ENCODE measurements at places on chromosomes 12 and 14. TPM values are rescaled to one million over a fixed set of nuclear protein-coding genes. Genes with fewer than 3 reads are reported as not detected.

The PMCH gene
- total RNA-seq: 0.57 TPM

DNA sequence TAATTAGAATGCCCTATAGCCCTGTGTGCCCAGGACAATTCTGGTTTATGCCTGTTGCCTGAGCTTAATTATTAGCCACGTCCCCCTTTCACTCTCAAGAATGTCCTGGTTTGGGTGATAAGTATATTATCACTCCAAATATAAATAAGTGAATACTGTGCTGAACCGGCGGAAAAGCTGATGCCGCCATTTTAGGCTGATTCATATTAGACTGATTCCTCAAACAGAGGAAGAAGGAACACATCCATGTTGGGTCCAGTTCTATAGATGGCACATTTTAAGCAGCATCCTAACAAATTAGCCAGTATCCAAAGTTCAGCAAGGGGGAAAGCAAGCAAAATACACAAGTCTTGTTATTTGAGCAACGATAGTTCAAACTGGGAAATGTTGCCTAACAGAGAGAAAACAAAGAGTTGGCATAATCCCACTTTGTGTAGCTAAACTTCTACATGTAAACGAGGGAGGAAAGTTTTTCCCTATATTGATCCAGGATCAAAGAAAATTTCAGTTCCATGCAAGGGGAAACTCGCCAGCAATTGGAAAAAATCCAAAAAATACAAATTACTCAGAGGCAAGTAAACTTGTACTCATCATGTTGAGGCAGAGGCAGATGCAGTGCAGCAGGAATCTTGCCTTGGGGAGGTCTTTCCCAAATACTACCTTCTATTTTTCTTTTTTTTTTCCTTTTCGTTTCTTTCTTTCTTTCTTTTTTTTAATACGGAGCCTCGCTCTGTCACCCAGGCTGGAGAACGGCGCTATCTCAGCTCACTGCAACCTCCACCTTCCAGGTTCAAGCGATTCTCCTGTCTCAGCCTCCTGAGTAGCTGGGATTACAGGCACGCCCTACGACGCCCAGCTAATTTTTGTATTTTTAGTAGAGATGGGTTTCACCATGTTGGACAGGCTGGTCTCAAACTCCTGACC, 96.2 kb downstream of the ITPR2 start:
- H3K27me3 ChIP-seq: no peaks in the 10 kb centered on the region
- H3K4me3 ChIP-seq: no peak overlapping the region
- H3K36me3 ChIP-seq: peaks cover 26% of the 10 kb centered on the region

The ZNF891 gene
- total RNA-seq: 1.9 TPM

- H3K27me3 ChIP-seq: no peaks in the 10 kb centered on the region
- H3K36me3 ChIP-seq: no peaks in the 10 kb centered on the region
Observed at GRCh38 chr12:78177298-78177697, 346.6 kb downstream of the NAV3 start.

DNA sequence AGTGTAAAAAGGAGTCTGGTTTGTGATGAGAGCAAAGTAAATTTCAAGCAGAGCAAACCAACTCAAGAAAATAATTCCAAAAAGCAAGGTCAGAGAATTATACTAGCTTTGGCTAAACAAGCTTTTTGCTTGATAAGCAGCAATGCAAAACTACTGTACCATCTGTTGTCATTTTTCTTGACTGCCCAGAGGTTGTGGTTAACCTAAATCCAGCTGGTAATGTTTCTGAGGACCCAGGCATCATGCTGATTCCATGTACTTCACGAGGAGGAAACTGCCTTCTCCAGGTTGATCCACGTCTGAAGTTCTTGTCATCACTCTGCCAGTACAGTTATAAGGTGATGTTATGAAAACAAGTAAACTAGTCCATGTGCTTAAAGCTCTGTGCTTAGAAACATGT, 185.2 kb downstream of the ACSS3 start:
- DNase-seq: no peak
- no peaks in the 10 kb centered on the region for H3K27me3 ChIP-seq
- H3K27ac ChIP-seq: no peak overlapping the region
- H3K4me3 ChIP-seq: no peak overlapping the region
- no peaks in the 10 kb centered on the region for H3K36me3 ChIP-seq

GRCh38 chr14:64159588-64159987, 134.6 kb downstream of the ESR2 start:
- peaks cover 7% of the 10 kb centered on the region for H3K36me3 ChIP-seq
- H3K27ac ChIP-seq: no peak overlapping the region
- no peaks in the 10 kb centered on the region for H3K4me1 ChIP-seq
- no peak overlapping the region for H3K4me3 ChIP-seq

The AMIGO2 gene
- total RNA-seq: 15.1 TPM

GRCh38 chr12:131894981-131895639, 688 bp downstream of the ULK1 start:
- H3K27ac ChIP-seq: peak overlapping the region; percentile 55
- peaks cover 12% of the 10 kb centered on the region for H3K4me1 ChIP-seq
- peaks cover 4% of the 10 kb centered on the region for H3K36me3 ChIP-seq
- DNase-seq: no peak
- H3K4me3 ChIP-seq: peak overlapping the region; percentile 78

DNA sequence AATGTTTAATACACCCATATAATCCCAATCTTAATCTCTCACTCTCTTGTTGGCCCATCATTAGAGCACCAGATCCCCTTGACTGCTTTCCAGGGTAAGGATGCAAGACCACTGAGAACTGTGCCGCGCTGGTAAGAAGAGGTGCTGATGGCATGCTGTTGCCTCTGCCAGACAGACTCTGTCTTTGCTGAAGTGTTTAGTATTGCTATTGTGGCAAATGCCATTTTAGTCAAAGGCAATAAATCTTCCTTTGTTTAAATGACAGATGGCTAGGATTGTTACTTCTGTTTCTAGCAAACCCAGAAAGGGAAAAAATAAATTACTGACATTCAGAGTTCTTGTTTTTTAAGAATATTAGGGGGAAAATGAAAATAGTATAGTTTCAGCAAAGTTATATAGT, 152.3 kb downstream of the MON2 start:
- H3K36me3 ChIP-seq: peaks cover 1% of the 10 kb centered on the region
- no peaks in the 10 kb centered on the region for H3K27me3 ChIP-seq
- no peak overlapping the region for H3K27ac ChIP-seq
- no peak overlapping the region for H3K4me3 ChIP-seq
- no peak for DNase-seq

DNA sequence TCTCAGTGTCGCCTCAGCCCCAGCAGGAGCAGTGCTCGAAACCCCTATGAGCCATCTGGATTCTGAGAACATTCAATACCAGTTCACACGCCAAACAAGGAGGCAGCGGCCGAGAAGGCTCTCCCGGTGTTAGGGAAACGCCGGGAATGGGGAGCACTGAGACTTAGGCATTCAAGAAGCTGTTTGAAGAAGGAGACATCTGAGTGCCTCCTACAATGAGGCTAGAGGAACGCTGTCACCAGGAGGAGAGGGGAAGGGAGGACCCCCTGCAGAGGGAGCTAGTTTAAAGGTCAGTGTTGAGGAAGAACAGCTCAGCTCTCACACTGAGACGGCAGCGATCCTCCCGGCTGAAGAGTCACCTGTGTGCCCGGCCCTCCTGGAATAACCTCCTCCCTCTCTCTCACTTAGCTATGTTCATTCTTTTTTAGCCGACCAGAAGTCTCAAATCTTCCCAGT, 69.9 kb downstream of the SERPINA3 start:
- no peak for DNase-seq
- H3K27ac ChIP-seq: no peak overlapping the region
- no peaks in the 10 kb centered on the region for H3K4me1 ChIP-seq
- H3K27me3 ChIP-seq: peaks cover 3% of the 10 kb centered on the region
- H3K4me3 ChIP-seq: no peak overlapping the region

GRCh38 chr12:95371571-95371970, 102.4 kb upstream of the METAP2 start:
- no peak overlapping the region for H3K27ac ChIP-seq
- DNase-seq: no peak
- H3K36me3 ChIP-seq: no peaks in the 10 kb centered on the region
- no peaks in the 10 kb centered on the region for H3K4me1 ChIP-seq
- no peak overlapping the region for H3K4me3 ChIP-seq

- no peak overlapping the region for H3K4me3 ChIP-seq
- DNase-seq: no peak
- no peaks in the 10 kb centered on the region for H3K4me1 ChIP-seq
Observed at GRCh38 chr12:10272467-10272866, 35.2 kb upstream of the KLRD1 start.

DNA sequence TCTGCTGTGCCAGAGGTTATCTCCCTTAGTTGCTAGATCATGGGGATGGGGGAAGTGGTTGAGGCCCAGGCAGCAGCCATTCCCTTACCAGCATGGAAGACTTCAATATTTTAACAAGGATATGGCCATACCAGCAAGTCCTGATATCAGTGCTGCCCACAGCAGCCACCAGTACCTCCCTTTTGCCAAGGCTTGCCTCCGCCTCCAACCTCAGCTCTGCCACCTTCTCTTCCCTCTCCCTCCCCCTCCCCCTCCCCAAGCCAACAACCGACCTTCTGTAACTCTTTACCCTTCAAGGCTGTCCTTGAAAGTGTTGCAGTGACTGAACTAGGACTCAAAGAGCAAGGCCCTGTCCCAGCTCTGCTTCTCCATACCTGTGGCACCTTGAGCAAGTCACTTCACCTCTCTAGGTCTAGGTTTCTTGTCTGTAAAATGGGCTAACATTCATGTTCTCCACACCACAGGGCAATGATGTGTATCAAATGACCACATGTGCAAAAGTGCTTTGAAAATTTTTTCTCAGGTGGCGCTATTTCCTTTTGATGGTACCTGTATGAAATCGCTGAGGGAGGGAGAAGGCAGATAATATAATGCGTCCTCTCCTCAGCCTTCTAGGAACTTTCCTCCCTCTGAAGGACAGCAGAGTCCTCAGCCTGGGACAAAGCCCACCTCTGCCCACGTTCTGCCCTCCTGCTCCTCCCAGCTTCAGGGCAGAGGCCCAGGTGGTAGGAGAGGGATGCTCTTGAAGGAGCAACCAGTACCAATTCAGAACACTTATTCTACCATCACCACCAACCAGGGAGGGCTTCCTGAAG, 14.7 kb downstream of the PLEKHG6 start:
- no peak overlapping the region for H3K4me3 ChIP-seq
- H3K36me3 ChIP-seq: peaks cover 16% of the 10 kb centered on the region
- DNase-seq: no peak
- H3K27ac ChIP-seq: peak overlapping the region; percentile 59

The STON2 gene
- 0.05 TPM for total RNA-seq

- H3K4me3 ChIP-seq: no peak overlapping the region
- no peak for DNase-seq
- H3K27me3 ChIP-seq: no peaks in the 10 kb centered on the region
Observed at GRCh38 chr12:108547686-108548085, 13.3 kb downstream of the SART3 start.

The KSR2 gene
- total RNA-seq: 0.14 TPM

The KRT83 gene
- total RNA-seq: not detected

The RITA1 gene
- 23.4 TPM for total RNA-seq

GRCh38 chr14:34180869-34181268, 230.0 kb upstream of the EGLN3 start:
- no peak for DNase-seq
- H3K27ac ChIP-seq: no peak overlapping the region
- peaks cover 2% of the 10 kb centered on the region for H3K4me1 ChIP-seq
- H3K4me3 ChIP-seq: no peak overlapping the region

- H3K36me3 ChIP-seq: peaks cover 70% of the 10 kb centered on the region
- no peak overlapping the region for H3K4me3 ChIP-seq
- no peak for DNase-seq
- H3K27me3 ChIP-seq: no peaks in the 10 kb centered on the region
- H3K4me1 ChIP-seq: peaks cover 38% of the 10 kb centered on the region
Observed at GRCh38 chr12:128808651-128809050, 15.1 kb downstream of the SLC15A4 start.

- H3K4me1 ChIP-seq: peaks cover 44% of the 10 kb centered on the region
- H3K36me3 ChIP-seq: peaks cover 30% of the 10 kb centered on the region
- H3K27ac ChIP-seq: no peak overlapping the region
- no peak for DNase-seq
- no peak overlapping the region for H3K4me3 ChIP-seq
Observed at GRCh38 chr14:103556946-103557758, 5.3 kb downstream of the BAG5 start.

- no peak overlapping the region for H3K4me3 ChIP-seq
- peaks cover 52% of the 10 kb centered on the region for H3K4me1 ChIP-seq
- H3K27ac ChIP-seq: no peak overlapping the region
- no peaks in the 10 kb centered on the region for H3K27me3 ChIP-seq
- H3K36me3 ChIP-seq: peaks cover 3% of the 10 kb centered on the region
Observed at GRCh38 chr12:124557518-124558223, 9.7 kb downstream of the NCOR2 start.

GRCh38 chr12:10720974-10721650, 2.0 kb downstream of the YBX3 start:
- peak overlapping the region; percentile 56 for H3K27ac ChIP-seq
- peaks cover 26% of the 10 kb centered on the region for H3K27me3 ChIP-seq
- peaks cover 31% of the 10 kb centered on the region for H3K4me1 ChIP-seq
- no peak for DNase-seq

DNA sequence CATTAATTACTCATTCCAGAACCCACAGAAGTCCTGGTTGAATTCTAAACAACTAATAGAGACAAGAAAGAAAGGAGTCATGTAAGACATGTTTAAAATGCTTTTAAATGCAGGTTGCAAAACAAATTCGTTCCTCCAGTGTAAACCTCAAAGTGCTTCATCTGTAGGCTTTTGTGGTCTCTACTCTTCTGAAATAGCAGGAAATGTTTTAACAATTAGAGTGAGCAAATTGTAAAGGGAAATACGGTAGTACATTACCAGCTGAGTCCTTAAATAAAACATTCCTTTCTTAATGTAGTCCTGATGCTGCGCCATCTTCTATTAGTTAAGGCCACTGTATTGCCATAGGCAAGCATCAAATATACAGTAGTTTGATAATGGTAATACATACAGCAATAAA, 1934.2 kb upstream of the SEL1L start:
- no peaks in the 10 kb centered on the region for H3K4me1 ChIP-seq
- H3K27me3 ChIP-seq: no peaks in the 10 kb centered on the region
- DNase-seq: no peak
- H3K4me3 ChIP-seq: no peak overlapping the region

DNA sequence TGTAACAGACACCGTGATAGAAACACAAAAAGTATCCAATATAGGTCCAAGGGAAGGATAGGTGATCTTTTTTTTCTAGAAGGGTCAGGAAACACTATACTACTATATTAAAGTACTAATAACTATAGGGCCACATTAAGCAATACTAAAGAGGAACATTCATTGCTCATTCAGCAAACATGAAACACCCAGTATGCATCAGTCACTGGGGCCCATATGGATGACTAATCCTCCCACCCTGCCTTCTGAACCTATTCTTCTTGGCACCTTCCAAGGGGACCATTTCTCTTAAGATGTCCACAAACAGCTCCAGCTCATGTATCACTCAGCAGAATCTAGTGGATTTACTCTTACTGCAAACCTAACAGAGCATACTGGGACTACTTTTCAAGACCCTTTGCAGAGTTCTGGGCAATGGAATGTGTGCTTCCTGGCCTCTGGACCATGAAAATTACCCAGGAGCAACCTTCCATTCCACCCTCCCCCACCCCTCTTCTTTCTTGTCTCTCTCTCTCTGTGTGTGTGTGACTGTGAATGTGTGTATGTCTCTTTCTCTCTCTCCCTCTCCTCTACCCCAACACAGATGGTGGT, 187.9 kb downstream of the EPS8 start:
- H3K4me3 ChIP-seq: no peak overlapping the region
- H3K27me3 ChIP-seq: peaks cover 2% of the 10 kb centered on the region
- H3K4me1 ChIP-seq: peaks cover 6% of the 10 kb centered on the region
- no peak overlapping the region for H3K27ac ChIP-seq
- H3K36me3 ChIP-seq: no peaks in the 10 kb centered on the region
- DNase-seq: peak; percentile 15

Measured in activated CD4-positive, alpha-beta T cell treated with anti-CD3 and anti-CD28 coated beads for 36 hours (primary cell).